DMS79 (cell line): ENCODE measurements at places on chromosomes 6 and 20.

DNA sequence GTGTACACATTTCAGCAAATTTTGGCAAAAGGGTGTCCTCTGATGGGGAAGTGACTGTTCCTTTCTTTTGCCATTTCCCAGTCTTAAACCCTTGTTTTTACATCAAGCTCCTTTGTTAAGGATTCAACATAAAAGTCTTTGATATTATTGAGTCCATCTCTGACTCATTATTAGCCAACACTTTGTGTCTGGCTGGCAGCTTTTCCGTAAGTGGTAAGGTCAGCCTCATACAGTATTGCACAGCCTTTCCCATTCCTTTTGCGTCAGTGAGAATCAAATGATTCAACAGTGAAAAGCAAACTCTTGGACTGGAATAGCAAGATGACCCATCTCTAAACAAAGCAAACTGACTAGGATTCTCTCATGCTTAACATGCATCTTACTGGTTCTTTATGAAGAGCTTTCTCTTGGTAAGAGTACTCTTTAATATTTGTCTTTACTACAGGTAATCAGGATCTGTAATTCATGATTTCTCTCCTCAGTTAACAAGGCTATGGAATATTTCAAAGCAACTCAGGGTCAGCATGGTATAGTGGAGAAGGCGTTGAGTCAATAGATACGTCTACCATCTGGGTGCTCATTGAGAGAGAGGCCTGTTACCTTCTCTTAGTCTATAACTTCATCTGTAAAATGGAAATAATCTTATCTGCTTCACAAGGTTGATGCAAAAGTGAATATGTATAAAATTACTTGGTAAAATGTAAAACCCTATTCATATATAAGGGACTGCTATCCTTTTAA, 183.6 kb downstream of the PRL start:
- DNase-seq: no peak

DNA sequence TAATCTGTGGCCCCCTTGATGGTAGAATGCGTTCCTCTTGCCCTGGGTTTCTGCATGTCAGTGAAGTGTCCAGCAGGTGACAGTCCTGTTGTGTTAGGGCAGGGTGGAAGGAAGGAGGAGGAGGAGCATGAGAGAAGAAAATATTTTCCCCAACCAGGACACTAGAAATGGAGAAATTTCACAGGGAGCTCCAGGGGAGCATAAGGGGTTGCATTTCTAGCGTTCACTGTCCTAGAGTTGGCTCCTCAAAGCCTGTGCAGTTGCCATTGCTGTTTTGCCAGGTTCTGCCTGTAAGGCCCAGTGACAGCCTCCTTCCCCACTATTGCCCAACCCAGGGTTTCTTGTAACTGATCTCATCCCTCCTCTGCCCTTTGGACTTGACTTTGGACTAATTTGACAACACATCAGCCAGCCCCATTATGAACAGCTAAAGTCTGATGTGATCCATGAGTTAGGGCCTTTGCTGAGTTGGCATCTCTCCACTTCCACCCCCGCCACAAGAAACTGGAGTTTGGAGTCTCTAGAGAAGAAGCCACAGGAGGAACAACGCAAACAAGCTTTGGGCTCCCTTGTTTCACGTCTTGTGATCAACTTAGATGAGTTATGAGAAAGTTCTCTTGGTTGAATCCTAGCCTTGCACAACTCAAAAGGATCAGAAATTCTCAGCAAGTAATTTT, 14.0 kb upstream of the FAM50B start:
- no peak for DNase-seq

DNA sequence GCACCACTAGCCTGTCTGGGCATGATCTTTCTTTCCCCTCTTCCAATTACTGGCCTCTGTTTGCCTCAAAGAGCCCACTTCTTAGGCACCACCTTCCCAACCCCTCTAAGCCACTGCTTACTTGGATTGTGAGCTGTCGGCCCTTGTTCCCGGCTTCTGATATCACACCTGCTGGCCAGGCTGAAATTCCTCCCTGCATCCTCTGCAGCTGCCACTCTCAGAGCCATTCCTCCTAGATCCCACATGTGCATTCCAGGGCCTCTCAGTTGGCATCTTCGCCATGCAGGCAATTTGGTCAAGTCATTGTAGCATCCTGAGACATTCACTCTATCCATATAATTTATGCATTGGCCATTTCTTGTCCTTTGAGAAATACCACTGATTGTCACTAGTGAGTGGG, 135.9 kb downstream of the OLIG3 start:
- no peak for DNase-seq

GRCh38 chr20:62387219-62387913, 463 bp downstream of the RPS21 start:
- DNase-seq: no peak

GRCh38 chr20:36113036-36113435, 41.5 kb upstream of the EPB41L1 start:
- no peak for DNase-seq

DNA sequence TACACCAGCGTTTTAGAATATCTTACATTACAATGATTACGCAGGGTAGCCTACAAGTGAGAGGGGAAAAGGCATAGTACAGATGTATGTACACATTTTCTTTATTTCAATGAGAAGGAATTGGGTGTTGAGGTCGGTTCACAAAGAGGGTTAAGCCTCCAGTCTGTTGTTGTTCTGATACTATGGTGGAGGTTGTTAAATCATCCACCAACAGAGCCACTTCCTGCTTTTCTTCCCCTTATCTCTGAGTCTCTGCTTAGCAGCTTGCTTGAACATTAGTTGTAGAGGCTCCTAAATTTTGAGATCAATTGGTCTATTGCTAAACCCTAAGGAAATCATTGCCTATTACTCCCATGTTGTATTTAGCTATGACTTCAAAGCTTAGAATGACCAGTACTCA, 7.3 kb downstream of the RGS17 start:
- no peak for DNase-seq

DNA sequence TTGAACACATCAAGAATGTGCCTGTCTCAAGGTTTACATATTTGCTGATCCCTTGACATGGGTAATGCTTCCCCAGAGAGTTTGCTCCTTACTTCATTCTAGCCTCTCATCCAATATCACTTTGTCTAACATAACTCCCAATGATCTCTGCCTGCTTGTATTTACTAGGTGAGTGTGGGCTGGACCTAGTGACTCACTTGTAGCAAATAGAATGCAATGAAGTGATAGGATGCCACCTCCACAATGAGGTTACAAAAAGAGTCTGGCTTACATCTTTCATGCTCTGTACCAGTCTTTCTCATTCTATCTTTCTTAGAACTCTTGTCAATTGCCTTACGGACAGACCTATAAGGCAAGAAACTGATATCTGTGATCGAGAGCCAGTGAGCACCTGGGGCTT, 44.9 kb upstream of the TMEM200A start:
- DNase-seq: no peak

DNA sequence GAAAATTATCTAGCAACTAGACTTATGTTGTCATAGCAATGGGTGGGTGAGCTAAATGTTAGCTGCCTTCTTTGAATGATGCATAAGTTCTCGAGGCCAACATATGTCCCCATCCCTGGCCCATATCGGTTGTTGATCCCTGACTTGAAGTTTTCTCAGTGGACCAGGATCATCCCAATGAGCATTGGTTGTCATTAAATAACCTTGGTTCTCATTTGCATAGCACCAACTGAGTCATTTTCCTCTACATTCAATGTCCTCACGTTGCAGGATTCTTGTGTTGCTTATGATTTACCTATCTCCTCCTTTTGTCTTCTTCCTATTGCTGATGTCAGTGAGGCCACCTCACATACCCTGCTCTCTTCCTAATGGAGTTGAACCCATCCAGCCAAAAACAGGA, 12.1 kb upstream of the AHCY start:
- no peak for DNase-seq

GRCh38 chr6:108395297-108395696, 100.4 kb downstream of the AFG1L start:
- DNase-seq: no peak

- no peak for DNase-seq
These were observed 84.3 kb upstream of the ESR1 start for GRCh38 chr6:151723152-151723551.

- DNase-seq: peak; percentile 8
These were observed 120.1 kb upstream of the TIAM2 start for GRCh38 chr6:154874773-154875592.

- DNase-seq: no peak
These were observed 327.5 kb downstream of the SYNE1 start for GRCh38 chr6:152309648-152310047.

GRCh38 chr6:49423817-49424216, 39.2 kb downstream of the MMUT start:
- no peak for DNase-seq

DNA sequence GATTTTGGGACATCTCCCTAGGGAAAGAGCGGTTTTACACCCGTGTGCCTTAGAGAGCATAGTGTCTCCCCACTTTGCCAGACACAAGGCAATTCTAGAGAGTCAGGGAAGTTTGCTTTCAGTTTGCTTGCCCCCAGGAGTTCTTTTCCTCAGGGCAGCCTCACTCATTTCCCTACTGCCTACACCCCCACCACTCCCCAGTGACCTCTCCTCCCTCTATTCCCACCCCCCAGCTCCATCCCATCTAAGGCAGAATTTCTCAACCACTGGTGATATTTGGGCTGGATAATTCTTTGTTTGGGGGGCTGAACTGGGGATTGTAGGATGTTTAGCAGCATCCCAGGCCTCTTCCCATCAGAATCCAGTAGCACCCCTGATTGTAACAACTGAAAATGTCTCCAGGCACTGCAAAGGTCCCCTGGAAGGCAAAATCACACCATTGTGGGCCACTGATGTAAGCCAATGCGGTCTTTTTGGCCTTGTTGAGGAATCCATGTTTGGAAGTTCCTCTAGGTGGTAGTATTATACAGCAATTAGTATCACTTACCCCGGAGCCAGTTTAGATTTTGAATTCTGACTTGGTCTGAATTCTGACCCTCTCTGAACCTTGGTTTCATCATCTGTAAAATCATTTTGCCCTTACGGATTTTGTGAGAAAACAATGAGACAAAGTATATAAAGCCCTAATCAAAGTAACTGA, 1.3 kb downstream of the EPPIN start:
- DNase-seq: no peak

DNA sequence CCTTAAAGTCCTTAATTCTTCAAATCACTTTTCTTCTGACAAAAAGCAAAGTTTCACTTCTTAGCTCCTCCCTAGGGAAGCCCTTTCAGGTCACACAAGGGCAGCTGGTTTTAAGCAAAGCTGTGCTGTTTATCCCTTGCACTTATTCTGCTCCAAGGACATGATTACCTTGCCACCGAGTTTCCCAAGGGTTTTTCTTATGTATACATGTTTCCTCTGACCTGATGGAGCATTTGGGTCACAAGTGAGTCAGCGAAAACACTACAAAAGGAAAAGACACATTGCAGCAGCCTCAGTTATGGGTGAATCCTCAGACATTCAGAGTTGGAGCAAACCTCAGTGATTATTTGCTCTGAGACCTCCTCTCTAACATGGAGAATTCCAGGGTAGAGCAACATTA, 26.6 kb upstream of the ILRUN start:
- DNase-seq: no peak

GRCh38 chr20:62080249-62080990, 14.7 kb upstream of the TAF4 start:
- peak; percentile 91 for DNase-seq

DNA sequence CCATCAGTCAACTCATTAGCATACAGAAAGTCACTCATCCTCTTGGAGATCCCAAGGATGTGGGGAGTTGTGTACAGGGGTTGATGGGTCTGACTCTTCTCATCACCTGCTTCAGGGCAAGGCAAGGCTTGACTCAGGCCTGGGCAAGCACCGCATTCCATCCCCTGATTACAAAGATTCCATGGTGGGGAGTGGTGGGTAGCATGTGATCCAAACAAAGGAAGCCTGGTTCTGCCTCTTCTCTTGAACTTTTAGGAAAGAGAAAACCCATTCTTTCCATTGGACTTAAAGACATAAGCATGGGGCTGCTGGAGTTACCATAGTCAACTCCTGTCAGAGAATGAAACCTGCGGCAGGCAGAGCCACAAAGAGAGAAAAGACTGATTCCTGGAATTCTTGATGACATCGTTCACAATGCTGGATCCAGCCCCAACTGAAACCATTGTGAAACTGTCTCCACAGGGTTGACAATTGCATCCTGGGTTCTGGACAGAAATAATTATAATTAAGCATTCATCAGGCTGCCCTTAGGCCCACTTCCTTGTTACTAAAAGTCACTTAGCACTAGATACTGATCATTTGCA, 235.8 kb upstream of the KCNG1 start:
- no peak for DNase-seq

DNA sequence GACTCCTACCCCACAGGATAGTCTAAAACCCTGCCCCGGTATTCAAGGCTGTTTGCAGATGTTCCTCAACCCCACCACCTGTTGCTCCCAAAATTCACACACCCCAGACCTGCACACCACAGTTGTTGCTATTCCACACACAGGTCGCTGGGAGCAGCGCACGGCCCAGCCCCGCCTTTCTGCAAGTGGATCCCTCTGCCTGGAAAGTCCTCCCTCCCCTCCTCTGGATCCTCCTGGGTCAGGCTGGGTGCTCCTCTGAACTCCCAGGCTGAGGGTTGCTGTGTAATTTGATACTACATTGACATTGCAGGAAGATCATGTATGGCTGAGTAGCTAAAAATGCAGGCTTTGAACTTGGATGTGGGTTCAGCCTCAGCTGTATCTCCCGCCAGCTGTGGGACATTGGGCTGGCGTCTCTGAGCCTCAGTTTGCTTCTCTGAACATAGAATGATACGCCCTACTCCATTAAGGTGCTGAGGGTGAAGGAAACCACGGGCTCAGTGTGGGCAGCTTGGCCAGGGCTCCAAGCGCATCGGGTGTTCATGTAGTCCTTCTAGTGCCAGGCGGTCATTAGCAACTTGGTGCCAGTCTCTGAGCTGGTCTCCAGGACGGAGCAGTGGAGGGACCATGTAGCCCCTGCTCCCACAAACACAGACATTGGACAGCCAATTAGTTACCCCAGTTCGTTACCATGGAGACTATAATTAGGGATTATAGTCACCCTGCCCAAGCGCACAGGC, 13.9 kb upstream of the CCN5 start:
- DNase-seq: no peak

- no peak for DNase-seq
These were observed 162.4 kb downstream of the FRK start for GRCh38 chr6:115898246-115898645.

- DNase-seq: no peak
These were observed 376.7 kb downstream of the SMOC2 start for GRCh38 chr6:168817558-168818159.

GRCh38 chr6:34159844-34160243, 14.0 kb upstream of the GRM4 start:
- no peak for DNase-seq

DNA sequence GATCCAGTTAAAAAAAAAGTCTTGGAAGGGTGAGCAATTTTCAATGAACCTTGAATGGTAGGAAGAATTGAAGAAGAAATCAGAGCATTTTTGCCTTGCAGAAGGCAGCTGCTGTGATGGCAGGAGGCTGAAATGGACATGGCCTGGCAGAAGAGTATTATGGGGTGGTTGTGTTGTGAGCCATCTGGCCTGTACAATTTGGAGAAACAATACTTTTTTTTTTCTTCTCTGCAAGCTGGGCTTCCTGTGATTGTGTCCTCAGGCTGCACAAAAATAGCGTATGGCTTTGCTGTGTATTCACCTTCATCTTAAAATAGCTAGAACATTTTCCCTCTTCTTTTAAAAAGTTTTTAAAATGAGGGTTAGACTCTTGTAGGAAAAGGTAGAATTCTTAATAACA, 21.4 kb downstream of the SYCP2L start:
- no peak for DNase-seq
